ENCODE measurements at places on chromosomes 11 and 22.

DNA sequence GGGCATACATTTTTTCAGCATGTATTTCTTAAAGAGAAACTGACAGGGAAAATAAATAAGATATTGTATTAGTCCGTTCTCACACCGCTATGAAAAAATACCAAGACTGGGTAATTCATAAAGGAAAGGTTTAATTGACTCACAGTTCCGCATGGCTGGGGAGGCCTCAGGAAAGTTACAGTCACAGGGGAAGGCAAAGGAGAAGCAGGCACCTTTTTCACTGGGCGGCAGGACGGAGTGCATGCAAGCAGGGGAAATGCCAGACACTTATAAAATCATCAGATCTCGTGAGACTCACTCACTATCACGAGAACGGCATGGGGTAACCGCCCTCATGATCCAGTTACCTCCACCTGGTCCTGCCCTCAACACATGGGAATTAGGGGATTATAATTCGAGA lies 44.2 kb downstream of the PPFIA1 start:
- no peak for DNase-seq

- DNase-seq: no peak
Observed at GRCh38 chr22:37358917-37359316, 68.4 kb downstream of the ELFN2 start.

- DNase-seq: no peak
Observed at GRCh38 chr22:23361676-23362075, 181.4 kb downstream of the BCR start.

DNA sequence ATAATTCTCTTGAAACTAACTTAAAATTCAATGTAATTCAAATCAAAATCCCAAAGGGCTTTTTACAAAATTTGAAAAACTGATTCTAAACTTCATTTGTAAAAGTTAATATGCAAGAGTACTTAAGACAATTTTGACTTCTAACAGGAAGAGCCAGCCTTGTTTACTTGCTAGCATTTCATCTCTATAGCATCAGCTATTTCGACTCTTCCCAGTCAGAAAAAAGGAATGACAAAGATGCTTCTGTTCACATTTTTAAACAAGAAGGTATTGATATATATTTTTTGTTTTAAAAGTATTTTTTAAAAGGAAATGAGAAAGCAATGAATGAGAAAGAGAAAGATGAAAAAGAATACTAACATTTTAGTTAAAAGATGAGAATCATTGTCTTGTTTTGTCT lies 16.4 kb downstream of the SLN start:
- no peak for DNase-seq

- DNase-seq: no peak
Observed at GRCh38 chr11:116797816-116798215, 6.1 kb upstream of the APOA5 start.

- peak; percentile 94 for DNase-seq
Observed at GRCh38 chr11:118605116-118605867, 2.1 kb upstream of the PHLDB1 start.

DNA sequence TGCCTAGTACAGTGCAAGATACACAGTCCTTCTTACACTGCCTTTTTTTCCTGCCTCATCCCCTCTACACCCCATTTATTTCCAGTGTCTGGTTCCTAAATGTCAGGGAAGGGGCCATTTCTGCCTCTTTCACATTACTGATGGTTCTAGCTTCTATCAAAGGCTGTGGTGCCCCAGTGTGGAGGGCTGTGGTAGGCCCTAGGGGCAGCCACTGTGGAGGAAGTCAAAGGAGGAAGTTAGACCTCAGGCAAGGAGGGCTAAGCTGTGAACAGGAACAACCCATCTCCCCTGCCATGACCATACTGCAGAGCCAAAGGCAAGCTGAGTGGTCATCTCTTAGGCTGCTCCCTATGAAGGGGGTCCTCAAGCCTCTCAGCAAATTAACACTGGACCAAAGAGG lies 81.9 kb upstream of the CRTAM start:
- no peak for DNase-seq

DNA sequence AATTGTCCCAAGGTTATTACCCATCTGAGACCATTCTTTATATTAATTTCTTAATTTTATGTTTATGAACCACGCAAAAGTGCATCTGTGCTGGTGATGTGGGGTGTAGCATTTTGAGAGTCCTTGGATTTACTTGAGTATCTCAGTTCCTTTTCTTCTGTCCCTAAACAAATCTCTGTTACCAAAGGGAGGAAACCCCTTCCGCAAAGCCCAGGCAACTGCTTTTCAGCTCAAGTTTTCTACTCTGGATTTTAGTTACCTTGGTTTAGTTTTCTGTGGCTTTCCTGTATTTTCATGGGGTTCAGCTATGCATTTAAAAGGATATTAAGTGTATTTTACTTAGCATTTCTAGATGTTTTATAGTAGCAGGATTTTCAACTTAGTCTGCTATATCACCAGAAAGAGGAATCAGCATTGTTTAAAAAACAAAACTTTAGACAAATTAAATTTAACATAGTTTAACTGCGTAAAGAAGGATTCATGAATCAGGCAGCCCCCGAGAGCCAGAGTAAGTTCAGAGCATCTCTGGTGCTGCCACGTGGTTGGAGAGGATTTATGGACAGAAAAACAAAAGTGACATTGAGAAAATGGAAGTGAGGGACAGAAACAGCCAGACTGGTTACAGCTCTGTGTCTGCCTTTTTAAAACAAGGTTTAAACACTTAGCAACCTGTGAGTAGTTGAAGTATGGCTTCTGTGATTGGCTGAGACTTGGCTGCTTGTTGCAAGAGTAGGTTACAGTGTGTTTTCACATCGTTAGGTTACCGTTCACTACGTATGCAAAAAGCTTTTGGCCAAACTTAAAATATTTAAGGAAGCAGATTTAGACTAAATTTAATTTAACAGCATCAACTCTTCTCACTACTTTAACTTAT lies 9.6 kb downstream of the ADM start:
- no peak for DNase-seq

- no peak for DNase-seq
Observed at GRCh38 chr22:22479116-22479515, 29.4 kb downstream of the ZNF280B start.

- DNase-seq: no peak
Observed at GRCh38 chr22:19517171-19517500, 7.1 kb downstream of the CLDN5 start.

DNA sequence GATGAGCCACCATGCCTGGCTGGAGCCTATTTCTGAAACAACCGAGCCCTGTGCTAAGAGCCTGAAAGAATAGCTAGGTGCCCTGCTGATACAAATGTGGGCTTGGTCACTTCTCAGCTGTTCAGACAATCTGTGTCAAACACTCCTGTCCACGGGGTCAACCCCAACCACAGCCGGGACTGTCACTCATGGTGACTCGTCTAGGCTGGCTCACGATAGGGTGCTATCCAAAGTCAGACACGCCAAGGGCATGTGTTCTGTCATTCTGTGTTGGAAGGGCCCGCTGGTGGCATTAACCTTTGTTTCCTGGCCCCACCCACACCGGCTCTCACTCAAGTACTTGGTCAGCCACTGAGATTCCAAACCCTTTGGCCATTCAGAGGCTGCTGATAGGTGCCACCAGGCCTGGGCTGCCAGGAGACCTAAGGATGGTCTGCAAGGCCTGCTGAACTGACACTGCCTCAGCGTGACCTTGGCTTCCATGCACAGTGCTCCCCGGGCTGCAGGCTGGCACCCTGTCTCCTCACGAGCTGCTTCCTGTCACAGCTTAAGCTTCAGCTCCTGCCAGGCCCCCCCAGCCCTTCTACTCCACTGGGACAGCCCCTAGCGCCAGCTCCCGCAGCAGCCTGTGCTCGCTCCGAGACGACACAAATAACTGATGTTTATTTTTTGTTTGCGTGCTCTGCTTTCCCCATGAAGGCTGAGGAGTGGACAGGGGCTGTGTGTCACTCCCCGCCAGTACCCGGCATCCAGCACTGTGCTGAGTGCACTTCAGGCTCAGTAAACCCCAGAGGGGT lies 14.2 kb upstream of the CDC42BPG start:
- no peak for DNase-seq

DNA sequence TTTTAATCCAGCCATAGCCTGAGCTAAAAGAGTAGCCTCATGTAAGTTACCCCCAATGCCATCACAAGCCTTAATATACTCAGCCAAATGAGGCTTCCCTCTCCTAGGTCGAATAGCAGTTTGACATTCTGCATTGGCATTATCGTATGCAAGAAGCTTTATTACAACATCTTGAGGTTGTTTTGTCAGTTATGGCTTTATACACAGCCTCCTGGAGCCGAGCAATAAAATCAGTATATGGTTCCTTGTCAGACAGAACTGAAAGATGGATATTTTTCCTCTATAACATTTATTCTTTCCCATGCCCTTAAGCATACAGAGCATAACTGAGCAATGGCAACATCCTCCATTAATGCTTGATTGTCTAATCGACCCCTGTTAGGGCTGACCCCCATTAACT lies 5.4 kb upstream of the DNAJB13 start:
- no peak for DNase-seq

DNA sequence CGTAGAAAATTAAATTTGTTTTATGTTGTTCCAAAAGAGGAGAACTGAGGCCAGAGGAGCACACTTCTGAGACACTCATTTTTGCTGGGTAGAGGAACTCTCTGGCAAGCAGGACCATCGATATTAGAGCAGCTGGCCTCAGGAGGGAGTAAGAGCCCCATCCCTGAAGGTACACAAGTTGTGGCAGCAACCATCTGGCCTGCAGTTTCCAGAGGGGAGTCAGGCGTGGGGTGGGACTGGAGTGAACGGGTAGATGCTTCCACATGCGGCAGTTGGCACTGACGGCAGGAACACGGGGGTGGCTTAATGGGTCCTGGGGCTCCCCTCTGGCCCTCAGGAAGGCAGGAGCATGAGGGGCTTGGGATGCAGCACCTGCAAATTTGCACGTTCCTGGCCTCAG lies 13.2 kb upstream of the SSTR3 start:
- DNase-seq: no peak

GRCh38 chr22:30575859-30576258 lies 1.4 kb upstream of the GAL3ST1 start:
- no peak for DNase-seq

DNA sequence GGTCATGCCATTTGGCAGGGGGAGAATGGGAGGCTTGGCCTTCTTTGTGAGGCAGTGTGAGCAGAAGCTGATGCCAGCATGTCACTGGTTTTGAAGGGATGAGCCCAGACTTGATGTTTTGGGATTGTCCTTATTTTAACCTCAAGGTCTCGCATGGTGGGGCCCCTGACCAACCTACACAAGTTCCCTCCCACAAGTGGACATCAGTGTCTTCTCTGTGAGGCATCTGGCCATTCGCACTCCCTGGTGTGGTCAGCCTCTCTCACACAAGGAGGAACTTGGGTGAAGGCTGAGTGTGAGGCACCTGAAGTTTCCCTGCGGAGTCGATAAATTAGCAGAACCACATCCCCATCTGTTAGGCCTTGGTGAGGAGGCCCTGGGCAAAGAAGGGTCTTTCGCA lies 59.8 kb downstream of the TIMP3 start:
- no peak for DNase-seq

- DNase-seq: no peak
Observed at GRCh38 chr11:32231909-32232493, 141.1 kb downstream of the RCN1 start.

DNA sequence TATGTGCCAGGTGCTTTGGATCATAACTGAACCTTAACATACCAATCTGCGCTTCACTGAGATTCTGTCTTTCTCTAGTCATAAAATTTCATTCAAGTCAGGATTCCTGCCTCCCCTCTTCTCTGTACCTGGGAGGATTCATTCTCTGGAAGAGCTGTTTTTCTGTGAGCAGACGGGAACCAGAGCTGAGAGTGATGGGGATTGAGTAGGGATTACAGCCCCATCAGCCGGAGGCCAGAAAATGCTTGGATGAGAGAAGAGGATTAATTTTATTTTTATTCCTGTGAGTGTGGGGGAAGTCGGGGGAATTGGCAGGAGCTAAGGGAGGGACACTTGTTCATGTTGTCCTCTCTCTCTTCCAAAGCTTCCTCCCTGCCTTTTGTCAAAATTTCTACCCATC lies 4.7 kb downstream of the STX3 start:
- DNase-seq: no peak

DNA sequence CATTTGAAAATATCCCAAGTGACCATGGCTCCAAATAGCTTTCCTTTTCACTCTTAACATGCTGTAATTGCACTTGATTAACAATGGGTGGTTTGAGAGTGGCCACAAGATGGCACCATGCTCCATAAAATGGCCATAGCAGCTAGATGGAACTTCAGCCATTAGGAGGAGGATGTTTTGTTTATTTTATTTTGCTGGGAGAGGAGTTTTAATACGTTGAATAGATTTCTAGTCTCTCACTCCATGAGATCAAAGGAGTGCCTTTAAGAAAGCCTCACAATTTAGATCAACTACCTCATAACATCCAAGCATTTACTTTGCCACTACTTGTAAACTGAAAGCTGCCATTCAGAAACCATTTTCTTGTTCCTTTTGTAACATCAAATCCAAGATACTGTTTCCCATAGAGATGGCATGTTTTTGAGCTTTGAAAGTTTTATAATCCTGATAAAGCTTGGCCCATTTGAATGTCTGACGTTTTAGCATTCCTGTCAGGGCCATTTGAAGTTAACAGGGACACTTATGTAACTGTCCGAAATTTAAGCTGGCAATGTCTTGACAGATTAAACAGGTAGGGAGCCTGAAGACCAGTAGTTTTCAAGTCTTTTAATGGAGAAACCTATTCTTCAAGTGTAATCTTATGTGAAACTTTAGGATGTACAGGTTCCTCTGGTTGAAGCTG lies 4.7 kb downstream of the FEN1 start:
- DNase-seq: peak; percentile 84

- DNase-seq: no peak
Observed at GRCh38 chr11:57498540-57498939, 17.0 kb downstream of the SLC43A1 start.

DNA sequence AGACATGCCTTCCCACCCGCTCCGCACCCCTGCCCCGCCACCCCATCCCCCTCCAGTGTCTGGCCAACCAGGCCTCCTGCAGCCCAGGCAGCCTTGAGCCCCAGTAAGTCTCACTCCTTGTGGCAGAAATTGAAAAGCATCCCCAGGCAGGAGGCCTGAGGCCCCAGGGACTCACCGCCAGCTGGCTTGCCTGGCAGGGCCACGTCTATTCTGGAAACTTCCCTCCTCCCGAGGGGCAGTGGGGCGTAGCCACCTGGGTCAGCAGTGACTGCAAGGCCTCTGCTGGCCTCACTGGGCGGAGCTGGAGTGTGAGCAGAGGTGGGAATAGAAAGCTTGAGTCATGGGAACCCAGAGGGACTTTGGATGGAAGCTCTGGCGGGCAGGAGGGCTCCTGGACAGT lies 26.3 kb downstream of the ANO1 start:
- DNase-seq: no peak

DNA sequence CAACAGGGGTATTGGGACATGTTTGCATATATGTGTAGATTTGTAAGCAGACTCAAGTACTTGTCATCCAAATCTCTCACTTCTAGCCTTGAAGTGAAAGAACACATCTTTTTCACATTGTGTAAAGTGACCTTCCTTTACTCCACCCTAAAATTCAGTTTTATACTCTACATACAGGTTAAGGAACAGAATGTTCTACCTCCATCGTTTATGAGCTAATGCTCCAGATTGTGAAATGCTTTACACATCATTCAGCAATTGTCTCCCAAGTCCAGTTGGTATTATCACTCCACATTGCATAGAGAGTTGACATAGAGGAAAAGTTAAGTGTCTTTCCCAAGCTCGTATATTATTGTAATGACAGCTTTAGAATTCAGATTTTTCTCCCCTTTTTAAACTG lies 46.1 kb upstream of the BLID start:
- no peak for DNase-seq

Measured in femur (tissue), 1 donor.